AG09319 (cell line): ENCODE measurements at places on chromosomes 3 and 15.

DNA sequence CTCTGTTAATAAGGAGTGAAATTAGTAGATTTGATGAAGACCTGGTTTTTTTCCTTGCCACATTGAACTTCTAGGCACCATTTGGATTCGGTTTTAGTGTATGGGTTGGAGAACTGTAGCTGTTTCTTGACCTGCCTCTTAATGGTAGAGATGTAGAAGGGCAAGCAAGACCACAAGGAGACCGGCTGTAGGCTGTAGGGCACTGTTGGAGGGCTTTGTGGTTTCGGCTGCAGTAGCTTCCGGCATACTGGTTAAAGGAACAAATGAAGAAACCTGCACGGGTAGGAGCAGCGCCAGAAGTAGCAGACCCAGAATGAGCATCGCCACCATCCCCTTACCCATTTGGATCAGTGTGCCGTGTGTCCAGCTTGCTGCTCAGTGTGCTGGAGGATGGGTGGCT is 7.9 kb downstream of the PCLAF start:
- no peak for DNase-seq

DNA sequence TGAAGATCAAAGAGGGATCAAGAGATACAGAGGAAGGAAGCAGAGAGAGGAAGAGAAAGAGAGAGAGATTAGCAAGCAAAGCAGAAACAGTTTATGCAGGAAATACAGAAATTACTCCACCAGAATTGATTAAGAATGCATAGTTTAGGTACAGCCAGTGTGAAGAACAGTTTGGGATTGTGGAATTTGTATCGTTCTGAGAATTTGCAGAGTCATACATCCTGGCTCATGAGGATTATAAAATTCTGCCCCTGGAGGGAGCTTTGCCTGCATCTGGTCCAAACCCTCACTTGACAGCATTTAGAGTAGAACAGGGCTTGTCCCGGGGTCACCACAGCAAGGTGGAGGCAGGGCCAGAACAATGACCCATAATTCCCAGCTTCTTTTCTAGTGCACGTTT is 44.1 kb downstream of the MASP1 start:
- DNase-seq = no peak

DNA sequence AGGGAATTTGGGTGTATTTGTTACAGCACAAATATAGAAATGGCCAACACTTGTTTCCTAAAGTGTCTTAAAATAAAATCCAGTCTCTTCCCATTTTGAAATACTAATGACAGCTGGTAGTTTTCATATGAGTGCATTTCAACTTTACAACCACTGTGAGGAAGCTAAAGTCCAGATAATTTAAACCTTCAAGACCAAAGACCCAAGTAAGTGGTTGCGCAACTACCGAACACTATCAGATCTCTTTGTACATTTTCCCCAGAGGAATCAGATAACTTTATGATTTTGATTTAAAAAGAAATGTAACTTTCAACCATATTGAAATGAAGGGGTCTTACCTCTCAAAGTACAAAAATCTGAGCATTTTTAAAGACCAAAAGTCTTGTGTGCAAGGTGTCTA is 14.3 kb downstream of the BCL2L10 start:
- DNase-seq = no peak

GRCh38 chr3:40179016-40179415 is 130.5 kb upstream of the EIF1B start:
- peak; percentile 53 for DNase-seq

DNA sequence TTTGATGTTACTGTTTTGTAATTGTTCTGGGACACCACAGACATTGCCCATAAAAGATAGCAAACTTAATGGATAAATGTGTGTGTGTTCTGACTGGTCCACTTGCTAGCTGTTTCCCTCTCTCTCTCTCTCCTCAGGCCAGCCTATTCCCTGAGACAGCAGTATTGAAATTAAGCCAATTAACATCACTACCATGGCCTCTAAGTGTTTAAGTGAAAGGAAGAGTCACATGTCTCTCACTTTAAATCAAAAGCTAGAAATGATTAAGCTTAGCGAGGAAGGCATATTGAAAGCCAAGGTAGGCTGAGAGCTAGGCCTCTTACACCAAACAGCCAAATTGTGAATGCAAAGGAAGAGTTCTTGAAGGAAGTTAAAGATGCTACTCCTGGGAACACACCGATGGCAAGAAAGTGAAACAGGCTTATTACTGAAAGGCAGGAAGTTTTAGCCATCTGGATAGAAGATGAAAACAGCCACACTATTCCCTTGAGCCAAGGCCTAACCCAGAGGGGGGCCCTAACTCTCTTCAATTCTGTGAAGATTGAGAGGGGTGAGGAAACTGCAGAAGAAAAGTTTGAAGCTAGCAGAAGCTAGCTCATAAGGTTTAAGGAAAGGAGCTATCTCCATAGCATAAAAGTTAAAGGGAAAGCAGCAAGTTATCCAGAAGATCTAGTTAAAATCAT is 295.1 kb downstream of the CHST2 start:
- DNase-seq = no peak

GRCh38 chr3:180590396-180590795 is 11.6 kb upstream of the TTC14 start:
- DNase-seq = no peak

DNA sequence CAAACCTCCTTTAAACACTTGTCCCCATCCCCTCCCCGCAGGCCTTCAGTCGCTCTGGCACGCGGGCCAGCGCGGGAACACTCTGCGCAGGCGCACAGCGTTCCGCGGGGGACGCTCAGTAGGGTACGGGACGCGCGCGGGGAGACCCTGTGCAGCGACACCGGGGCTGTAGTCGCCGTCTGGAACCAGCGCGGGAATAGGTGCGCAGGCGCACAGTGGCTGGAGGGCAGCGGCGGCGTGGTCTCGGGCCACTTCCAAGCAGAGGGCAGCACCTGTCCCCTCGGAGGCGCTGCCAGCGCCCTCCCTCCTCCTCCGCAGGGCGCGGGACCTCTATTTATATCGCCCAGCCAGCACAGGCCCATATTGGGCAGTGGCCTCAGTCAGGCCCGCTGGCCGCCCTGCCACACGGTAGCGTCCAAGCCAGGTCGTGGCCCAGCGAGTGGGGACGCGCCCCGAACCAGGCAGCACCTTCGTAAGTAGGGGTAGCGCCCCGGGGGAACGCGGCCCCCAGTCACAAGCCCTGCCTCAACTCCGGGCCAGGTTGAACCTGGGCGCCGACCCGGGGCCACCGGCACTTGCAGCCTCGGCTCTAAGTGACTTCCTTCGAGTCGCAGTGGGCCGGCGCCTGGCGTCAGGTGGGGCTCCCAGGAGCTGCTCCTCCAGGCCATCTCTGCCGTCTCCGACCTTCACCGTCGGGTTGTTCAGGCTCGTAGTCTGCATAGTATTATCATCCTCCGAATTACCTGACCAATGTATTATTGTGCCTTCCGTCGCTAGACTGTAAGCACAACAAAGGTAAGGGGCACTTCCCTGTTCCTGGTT is at the start of gene KBTBD12:
KBTBD12 (plus strand) TSS at position 118 of the 822 bp plus-strand sequence. CDS start 7,830 bp downstream, outside the sequence.
- DNase-seq = no peak

GRCh38 chr3:87358066-87358465 is 81.7 kb upstream of the POU1F1 start:
- no peak for DNase-seq

GRCh38 chr15:90837094-90837493 is 31.3 kb upstream of the FURIN start:
- no peak for DNase-seq

- no peak for DNase-seq
These were observed 53.1 kb downstream of the GRIP2 start for GRCh38 chr3:14487086-14487485.

DNA sequence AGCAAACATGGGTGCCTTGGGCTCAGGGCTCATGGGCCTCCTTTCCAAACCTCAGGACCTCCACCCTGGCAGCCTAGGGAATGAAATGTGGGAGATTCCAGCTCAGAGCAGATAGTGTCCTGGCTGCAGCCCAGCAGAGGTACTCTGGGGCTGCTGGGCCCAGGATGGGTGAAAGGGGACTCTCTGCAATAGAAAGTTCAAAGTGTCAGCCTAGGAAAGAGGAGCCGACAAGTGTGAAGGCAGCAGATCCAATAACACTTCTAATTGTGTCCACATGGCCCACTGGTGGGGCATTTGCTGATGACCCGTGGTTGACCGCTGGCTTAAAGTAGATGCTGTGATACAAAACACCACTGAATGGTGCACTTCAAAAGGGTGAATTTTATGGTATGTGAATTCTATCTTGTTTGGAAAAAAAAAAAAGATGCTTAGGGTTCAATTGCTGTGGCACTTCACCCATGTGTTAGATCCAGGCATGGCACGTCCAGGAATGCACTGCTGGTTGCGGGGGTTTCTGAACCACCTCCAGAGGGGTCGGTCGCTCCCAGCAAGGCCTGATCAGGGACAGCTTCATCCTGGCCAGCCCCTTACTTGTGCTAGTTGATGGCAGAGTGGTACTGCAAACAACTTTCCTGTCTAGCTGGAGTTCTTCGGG is 20.9 kb downstream of the AMOTL2 start:
- no peak for DNase-seq

DNA sequence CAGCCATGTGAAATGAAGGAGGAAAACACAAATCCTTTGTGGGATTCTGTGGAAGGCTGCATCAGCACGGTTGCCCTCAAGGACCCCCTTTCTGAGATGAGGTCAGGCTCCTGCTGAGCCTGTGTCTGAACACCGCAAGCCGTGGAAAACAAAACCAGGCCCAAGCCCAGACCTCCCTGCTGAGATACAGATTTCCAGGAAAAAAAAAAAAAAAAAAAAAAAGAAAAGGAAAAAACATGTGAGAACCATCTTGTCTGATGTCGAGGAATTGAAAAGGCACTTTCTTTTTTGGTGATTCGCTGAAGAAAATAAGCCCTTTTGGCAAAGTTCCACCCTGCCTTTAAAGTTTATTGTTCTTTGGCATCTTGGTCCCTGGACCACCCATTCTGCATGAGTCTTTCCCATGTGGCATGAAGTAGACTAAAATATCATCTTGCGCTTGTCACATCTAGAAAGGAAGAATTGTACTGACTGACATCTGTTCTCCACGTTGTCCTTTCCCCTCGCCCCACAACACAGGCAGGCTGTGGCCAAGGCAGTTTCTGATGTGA is 117.6 kb downstream of the CHST2 start:
- DNase-seq = peak; percentile 30

GRCh38 chr15:67501836-67502461 is 19.0 kb upstream of the C15orf61 start:
- DNase-seq = no peak

- no peak for DNase-seq
These were observed 380 bp downstream of the MYLK start for GRCh38 chr3:123883701-123884202.

DNA sequence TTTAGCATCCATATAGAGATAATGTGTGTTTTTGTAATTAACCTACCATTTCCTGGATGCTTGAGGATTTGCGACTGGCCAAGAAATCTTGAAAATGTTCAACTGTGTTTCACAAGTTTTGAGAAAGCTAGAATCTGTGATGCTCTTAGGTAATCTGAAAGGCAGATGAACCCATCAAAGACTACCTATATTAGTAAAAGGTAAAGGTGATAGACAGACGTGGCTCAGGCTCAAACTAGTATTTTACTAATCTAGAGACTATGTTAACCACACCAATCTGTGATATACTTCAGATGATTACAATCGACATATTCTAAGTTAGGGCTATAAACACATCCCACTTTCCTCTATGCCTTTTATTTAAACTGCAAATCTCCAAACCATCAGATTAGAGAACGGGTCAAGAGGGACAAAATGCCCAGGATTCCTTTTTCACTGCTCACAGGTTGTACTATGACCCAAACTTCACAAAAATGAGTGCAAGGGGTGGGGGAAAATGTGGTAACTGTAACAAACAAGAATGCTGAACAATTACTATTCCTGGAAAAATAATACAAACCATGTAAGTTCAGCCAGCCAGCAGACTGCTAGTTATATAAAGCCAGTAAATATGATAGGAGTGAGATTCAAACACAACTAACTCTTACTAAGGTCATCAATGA is 295.1 kb downstream of the FOXP1 start:
- no peak for DNase-seq

DNA sequence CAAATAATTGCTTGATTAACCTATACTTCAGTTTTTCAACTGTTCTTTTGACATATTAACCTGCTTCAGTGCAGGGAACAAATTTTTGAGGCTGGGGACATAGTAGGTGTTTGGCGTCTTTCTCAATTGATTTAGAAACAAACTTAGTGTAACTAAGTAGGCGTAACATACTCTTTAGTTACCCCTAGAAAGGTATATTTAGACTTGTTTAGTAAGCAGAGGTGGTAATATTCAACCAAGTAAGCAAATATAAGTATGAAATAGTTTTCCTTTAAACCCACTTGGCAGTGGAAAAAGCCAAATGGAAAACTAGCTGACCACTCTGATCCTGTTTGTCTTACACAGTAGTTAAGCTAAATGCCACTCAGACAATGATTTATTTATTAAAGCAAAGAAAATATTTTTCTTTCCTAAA is 113.2 kb downstream of the MBNL1 start:
- DNase-seq = no peak

DNA sequence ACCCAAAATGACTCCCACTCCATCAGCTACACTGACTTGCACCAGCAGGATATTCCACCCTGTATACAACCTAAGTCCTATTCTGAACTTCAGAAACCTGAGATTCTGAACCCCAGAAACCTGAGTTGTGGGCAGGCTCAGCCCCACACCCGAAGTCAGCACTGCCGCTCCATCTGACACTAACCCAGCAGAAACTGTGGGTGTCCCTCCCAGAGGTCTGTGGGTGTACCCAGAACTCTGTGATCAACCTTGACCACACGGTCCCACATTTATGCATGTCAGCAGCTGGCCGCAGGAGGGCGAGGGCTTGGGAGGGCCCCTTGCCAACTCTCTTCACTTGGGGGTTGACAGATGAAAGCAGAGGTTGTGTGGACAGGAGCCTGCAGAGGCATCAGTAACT is 9.3 kb downstream of the OXTR start:
- no peak for DNase-seq

DNA sequence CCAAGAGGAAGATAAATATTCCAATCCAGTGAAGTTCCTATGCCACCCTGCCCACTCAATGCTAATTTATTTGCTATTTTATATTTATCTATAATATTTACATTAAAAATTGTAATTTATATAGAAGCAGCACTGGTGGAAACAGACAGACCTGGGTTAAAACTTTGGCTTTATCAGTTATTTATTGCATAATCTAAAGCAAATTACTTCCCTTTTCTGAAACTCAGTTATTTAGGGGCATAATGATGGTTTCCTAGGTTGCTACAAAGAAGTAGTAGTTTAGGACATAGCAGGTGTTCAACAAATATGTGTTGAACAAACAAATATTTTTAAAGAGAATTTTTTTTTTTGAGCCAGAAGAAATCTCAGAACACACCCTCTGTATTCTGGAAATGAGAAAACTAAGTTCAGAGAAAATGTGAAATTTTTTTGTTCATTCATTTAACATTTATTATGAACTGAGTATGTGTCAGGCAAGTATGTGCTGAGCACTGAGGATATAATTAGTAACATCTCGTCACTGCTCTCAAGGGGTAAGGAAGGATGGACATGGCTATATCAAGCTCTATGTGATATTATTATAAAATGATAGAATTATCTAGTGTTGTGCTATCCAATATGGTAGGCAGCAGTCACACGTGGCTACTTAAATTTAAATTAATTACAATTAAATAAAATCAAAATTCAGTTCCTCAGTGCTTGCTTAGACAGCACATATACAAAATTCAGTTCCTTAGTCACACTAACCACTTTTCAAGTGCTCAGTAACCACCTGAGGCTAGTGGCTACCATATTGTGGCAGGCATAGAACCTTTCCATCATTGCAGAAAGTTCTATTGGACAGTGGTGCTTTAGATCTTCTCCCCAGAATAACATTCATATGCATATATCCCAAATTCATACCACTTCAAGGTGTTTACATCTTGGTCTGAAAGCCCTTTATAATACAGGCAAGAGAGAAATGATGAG is 7.0 kb upstream of the UBE2Q2 start:
- DNase-seq = no peak
